ENCODE measurements at places on chromosomes 2 and 18. TPM values are rescaled to one million over a fixed set of nuclear protein-coding genes. Genes with fewer than 3 reads are reported as not detected.

XDH gene
- total RNA-seq: 0.43 TPM

SDC1 gene
- total RNA-seq: 108 TPM

ELMOD3 gene
- 18.4 TPM for total RNA-seq

PTPRN gene
- not detected for total RNA-seq

KIAA2012 gene
- total RNA-seq: 7.3 TPM

ILKAP gene
- 35.2 TPM for total RNA-seq

KIF5C gene
- 0.44 TPM for total RNA-seq

DAW1 gene
- total RNA-seq: 7.3 TPM

PARD6G gene
- total RNA-seq: 2.6 TPM

CYBRD1 gene
- 71.7 TPM for total RNA-seq

REEP1 gene
- 7.3 TPM for total RNA-seq

INHBB gene
- total RNA-seq: 11.2 TPM

DPYSL5 gene
- total RNA-seq: not detected

SF3B6 gene
- 44.7 TPM for total RNA-seq

METTL8 gene
- 13.7 TPM for total RNA-seq

GAREM2 gene
- total RNA-seq: not detected

CTAGE1 gene
- total RNA-seq: not detected

UGT1A7 gene
- not detected for total RNA-seq

PLB1 gene
- 5.5 TPM for total RNA-seq

FRZB gene
- total RNA-seq: 4.0 TPM

ID2 gene
- 154 TPM for total RNA-seq

SNTG2 gene
- 1.7 TPM for total RNA-seq

CHRNG gene
- total RNA-seq: not detected

SULT1C2 gene
- 2.1 TPM for total RNA-seq

CCDC102B gene
- 36.7 TPM for total RNA-seq

UGT1A10 gene
- total RNA-seq: not detected

C18orf63 gene
- total RNA-seq: 0.15 TPM

CXCR1 gene
- 3.1 TPM for total RNA-seq

CXCR2 gene
- total RNA-seq: 4.2 TPM

NGEF gene
- 0.91 TPM for total RNA-seq

CCL20 gene
- total RNA-seq: 0.66 TPM

COLEC12 gene
- 72.2 TPM for total RNA-seq

IL37 gene
- total RNA-seq: not detected

HS6ST1 gene
- 89.1 TPM for total RNA-seq
